Activated CD8-positive, alpha-beta memory T cell treated with anti-CD3 and anti-CD28 coated beads for 24 hours (primary cell): ENCODE measurements at places on chromosomes 2 and 18.

- no peak for DNase-seq
Measured at GRCh38 chr2:42834161-42834560, 41.8 kb upstream of the HAAO start.

DNA sequence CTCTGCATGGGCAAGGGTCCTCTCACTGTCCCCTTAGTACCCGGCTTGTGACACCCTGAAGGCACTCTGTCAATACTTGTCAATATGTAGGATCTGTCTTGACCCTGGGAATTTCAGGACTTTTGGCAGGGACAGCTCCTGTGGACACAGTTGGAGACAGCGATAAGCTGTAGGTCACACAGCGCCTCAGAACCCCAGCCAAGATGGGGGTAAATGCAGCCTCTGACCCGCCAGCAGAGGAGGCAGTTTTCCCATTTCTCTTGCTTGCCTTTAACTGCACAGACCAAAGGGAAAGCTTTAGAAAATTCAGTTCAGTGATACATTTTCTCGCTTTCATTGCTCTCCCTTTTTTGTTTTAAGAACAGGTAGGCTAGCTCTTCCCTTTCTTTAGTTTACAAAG lies 54.8 kb upstream of the KLHL29 start:
- DNase-seq: no peak

GRCh38 chr2:75607988-75608683 lies 38.4 kb upstream of the MRPL19 start:
- DNase-seq: no peak

DNA sequence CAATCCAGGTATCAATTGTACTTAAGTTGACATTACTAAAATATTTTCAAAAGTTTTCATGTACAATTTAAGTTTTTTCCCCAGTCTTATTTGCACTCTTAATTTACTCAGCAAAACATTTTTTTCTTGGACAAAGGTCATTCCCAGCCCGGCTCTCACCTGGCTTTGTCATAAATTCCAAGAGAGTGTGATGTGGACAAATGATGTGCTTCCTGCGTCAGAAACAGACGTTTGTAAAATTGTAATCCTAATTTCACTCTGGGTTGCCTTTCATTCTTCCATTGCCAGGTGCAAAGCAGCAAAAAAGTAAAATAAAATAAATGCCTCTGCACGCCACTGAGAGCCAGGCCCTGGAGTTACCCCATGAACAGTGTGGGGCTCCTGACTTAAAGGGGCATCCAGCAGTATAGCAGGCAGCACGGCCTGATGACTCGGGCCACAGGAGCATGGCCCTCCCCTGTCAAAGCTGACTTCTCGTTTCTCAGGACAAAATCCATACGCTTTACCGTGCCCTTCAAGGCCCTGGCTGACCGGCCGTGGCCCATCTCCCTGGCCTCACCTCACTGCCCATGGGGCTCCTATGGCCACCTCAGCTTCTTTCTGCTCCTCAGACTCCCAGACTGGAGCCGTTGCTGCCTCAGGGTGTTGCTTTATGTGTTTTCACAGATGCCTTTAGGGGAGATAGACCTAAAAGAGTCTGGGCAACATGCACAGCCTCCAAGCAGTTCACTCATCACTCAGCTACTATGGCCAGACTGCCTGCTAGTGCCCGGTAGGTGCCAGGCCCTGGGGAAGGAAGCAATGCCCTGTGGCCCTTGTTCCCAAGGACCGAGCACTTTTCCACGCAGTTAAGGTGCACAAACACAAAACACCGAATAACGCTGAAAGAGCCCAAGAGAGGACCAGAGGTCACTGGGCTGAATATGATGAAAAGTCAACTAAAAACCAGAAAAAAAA lies 7.6 kb upstream of the TMEM185B start:
- no peak for DNase-seq

GRCh38 chr2:25251071-25251421 lies 82.7 kb upstream of the POMC start:
- peak; percentile 79 for DNase-seq
